ENCODE measurements at places on chromosomes 3 and 15.

DNA sequence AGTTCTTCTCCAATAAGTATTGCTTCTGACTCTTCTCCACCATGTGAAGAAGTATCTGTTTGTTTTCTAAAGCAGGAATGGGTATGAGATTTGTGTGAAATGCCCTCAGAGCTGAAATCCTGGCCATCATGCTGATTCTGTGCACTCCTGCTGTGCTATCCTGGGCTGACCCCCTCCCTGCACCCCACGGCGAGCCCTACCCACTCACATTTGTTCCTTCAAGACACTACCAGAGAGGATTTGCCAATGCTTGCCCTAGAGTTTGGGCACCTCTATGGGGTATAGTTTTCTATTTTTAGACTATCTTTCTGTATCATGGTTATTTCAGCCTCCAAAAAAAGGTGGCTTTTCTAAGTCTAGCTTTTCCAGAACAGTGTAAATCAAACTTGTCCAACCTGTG lies 18.5 kb downstream of the TXNRD3 start:
- DNase-seq: no peak

- no peak for DNase-seq
Measured at GRCh38 chr3:151568184-151568583, 107.3 kb upstream of the IGSF10 start.

DNA sequence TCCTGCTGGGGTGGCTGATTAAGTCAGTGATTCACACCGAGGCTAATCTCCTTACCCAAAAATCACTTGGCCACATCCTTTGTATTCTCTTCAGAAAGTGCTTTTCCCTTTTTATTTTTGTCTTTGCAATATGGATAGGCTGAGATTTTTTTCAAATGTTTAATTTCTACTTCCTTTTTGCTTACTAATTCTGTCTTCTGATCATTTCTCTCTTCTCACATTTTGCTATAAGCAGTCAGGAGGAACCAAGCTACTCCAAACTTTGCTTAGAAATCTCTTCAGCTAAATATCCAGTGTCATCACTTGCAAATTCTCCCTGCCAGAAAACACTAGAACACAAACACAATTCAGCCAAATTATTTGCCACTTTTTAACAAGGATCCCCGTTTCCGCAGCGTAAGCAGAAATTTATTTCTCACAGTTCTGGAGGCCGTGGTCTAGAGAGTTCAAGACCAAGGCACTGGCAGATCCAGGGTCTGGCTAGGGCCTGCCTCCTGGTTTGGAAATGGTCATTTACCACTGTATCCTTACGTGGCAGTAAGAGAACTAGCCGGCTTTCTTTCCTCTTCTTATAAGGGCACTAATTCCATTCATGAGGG lies 104.9 kb downstream of the IL5RA start:
- DNase-seq: no peak

DNA sequence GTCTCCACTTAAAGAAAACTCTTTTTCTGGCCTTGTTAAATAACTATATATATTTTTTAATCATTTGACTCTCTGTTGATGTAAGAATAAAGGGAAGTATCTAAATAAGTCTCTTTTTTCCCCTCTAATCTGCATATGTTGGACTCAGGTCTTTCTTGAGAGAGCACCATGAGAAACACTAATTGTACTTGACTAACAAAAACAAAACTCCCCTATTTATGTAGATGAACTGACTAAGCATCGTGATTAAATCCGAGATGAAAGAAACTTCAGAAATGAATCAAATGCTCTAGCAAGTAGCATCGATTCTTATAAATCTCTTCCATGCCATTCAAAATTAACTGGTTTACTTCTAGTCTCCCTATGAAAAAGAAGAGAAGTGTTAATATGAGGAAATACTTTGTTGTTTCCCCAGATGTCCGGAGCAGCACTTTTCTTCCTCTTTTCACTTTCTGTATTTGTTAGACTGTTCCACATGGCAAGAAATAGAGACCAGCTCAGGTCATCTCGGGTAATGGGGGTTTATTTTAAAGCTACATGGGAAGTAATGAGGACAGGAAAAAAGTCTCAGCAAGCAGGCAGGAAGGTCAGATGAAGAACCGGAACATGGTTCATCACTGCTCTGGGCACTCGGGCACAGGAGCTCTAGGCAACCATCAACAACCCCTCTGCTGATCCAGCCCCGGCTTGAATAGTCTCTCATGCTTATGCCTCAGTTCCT lies 288.3 kb downstream of the CNTN6 start:
- DNase-seq: no peak

DNA sequence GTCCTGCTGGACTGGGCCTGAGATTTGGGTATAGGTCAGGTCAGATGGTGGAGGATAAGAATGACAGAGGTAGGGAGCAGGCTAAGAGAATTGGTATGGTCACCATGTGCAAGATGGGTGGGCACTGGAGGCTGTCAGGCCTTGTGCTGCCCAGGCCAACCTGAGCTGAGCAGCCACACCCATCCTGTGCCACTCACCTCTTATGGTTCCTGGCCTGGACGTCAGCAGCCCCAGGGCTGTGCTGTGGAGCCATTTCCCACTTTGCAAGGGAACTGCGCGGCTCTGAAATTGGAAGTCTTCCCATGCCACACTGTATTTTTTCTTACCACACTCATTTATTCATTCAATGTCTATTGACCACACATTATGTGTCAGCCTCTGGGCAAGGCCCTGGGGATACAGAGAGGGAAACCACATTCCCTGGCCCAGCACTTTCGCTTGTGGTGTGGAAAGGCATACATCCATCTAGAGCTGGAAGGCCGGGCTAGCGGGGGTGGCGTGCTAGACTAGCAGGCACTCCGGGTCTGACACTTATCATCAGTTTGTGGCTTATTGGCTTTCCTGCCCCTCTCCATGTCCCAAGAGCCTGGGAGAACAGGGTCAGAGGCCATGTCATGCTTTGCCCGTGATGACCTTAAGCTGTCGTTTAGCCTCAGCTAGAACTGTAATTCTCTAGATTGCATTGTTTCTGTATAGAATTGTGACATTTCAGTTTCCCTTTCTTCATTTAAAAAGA lies 51.1 kb upstream of the POLG start:
- DNase-seq: no peak

- no peak for DNase-seq
Measured at GRCh38 chr15:73156431-73157191, 104.3 kb downstream of the NEO1 start.

GRCh38 chr3:45832699-45833098 lies 9.2 kb downstream of the LZTFL1 start:
- no peak for DNase-seq

DNA sequence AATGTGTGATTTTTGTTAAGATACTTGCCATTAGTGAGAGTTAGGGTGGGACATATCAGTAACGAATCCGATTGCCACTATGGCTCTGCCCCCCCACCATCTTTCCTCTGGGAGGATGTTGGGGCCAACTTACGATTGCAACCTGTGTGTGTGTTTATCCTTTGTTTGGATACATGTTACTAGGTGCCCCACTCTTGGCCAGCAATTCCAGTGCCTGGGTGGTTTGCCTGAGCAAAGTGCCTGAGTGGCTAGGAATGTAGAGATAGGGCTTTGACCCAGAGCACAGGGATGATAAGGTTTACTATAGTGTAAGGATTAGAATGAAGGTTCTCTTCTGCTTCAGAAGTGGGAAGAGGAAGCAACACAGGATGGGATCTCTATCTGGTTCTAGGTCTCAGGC lies 231.8 kb downstream of the TP63 start:
- no peak for DNase-seq

DNA sequence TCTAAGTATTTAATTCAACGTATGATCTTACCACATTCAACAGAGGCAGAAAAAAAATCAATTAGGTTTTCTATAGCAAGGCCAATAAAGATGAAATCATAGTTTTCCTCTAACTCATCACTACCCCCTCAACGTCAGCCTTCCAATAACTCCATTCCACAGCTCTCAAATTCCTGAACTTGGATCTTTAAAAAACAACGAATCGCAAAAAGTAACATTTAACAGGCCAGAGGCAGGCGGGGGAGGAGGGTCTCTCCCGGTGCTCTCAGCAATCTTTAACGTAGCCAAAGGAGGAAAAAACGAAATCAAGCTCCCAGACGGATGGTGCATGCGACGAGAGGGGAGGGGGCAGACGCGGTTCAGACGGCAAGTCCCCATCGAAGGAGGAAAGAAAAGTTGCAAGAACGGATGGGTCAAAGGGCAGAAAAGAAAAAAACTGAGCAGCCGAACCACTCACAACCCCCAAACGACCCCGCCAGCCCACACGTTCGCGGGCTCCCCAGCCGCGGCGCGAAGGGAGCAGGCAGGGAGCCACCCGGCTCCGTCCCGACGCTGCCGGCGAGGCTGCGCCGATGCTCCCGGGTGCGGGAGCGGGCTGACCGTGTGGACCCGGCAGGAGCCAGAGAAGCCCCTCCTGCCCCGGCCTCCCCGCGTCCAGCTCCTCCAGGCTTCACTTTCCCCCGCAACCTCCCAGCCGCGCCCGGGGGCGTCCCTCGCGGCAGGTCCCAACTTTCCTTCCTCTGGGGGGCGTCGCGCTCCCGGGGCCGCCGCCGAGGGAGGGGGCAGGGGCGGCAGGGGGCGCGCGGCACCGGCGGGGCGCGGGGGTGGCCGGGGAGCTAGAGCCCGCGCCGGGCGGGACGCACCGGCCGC lies 703 bp downstream of the PEAK1 start:
- DNase-seq: peak; percentile 20

GRCh38 chr3:27200721-27201489 lies 168.3 kb downstream of the NEK10 start:
- no peak for DNase-seq

DNA sequence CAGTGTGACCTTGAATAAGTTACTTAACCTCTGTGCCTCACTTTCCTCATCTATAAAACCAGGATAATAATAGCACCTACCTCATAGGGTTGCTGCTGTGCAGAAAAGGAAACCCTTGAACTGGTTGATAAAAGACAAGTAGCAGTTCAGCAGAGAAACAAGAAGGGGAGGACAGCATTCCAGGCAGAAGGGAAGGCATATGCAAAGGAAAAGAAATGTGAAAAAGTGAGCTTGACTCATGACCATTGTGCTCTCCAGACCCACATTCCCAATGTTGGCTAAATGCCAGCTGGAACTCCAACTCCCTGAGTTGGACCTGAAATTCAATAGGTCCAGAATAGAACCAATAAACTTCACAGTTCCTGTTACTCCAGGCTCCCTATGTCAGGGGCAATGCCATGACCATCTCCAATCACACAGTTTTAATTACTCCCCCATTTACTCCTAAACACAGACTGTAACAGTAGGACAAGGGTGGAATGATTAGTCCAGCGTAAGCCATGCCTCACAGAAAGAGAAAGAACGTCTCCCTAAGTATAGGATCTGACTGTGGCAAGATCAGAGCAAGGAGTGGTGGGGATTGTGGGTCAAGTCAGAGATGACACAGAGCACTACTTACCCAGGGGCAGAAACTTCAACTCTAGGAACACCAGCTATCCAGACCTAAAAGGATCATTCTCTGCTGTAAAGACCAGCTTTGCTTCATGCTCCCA lies 26.9 kb downstream of the PRKAR2A start:
- DNase-seq: no peak

DNA sequence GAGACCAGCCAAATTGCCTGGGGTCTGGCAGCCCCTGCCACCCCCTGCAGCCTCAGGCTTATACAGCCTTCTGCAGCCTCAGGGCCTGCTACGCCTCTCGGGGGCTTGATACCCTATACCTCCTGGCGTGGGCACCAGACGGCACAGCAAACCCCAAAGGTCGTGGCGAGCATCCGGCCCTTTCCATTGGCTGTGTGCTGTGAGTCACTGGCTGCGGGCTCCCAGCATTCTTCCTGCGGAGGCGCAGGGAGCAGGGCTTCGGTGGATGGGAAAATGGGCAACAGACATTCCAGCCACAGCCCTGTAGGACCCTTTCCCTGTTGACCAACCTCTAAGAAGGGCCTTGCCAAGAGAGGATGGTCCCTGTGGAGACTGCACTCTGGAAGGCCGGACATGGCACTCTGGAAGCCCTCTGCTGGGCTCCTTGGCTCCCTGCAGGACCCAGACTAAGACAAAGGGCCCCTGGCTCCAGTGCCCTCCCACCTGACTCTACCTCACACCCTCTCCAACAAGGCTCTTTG lies 59.6 kb downstream of the ITGA11 start:
- no peak for DNase-seq

DNA sequence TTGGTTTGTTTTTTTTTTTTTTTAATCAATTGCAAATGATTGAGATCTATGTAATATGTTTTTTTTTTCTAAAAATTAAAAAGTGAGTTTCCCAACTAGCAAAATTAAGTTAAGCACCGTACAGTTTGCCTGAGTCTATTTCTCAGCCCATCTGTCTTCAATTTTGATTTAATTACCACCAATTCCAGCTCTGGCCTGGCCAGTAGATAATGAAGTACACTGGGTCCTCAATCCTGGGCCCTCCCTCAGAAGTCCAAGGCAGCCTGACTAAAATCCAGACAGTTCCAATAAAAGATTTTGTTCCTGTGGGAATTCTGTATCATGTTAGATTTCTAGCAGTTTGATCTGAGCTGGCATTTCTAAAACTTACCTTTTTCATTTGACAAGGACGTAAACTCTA lies 887.2 kb downstream of the NAALADL2 start:
- DNase-seq: no peak

- no peak for DNase-seq
Measured at GRCh38 chr3:197132916-197133530, 103.4 kb upstream of the MELTF start.

GRCh38 chr3:171822431-171823106 lies 12.3 kb upstream of the PLD1 start:
- DNase-seq: no peak

GRCh38 chr3:57787867-57788623 lies 31.9 kb downstream of the SLMAP start:
- DNase-seq: no peak

DNA sequence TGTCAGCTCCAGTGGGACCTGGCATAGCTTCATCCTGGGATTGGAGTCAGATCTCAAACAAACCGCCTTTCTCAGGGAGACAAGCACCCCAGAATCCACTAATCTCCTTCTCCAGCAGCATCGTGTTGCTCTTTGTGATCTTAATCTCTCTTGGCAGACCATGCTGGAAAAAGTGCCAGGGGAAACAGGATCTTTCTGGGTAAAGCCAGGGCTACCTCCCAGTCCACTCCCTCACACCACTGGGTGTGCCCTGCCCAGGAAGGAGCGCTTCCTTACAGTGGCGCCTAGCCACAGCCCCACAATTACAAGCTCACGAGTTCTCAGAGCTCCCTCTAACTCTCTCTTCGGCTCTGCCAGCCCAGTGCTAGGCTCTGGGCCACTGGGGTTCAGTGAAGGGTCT lies 32.2 kb downstream of the RPLP1 start:
- no peak for DNase-seq

Data from NCI-H526 treated with DMSO at 0.1 percent for 48 hours (cell line).